Suprapubic skin (tissue), 4 donors: ENCODE measurements at places on chromosomes 1 and 21.

GRCh38 chr1:53587252-53587988, 128.2 kb downstream of the DMRTB1 start:
- peak; percentile 22 for DNase-seq
- no peak overlapping the region for H3K4me3 ChIP-seq
- H3K27me3 ChIP-seq, result no peaks in the 10 kb centered on the region

- no peak for DNase-seq
- peaks cover 28% of the 10 kb centered on the region for H3K4me1 ChIP-seq
- H3K27ac ChIP-seq, result no peak overlapping the region
Measured at GRCh38 chr1:9684801-9685200, 33.3 kb downstream of the PIK3CD start.

- H3K27ac ChIP-seq, result no peak overlapping the region
- H3K4me3 ChIP-seq, result no peak overlapping the region
- DNase-seq, result no peak
- no peaks in the 10 kb centered on the region for H3K36me3 ChIP-seq
- no peaks in the 10 kb centered on the region for H3K4me1 ChIP-seq
- H3K27me3 ChIP-seq, result no peaks in the 10 kb centered on the region
Measured at GRCh38 chr21:40080385-40080784, 213.1 kb downstream of the PCP4 start.

DNA sequence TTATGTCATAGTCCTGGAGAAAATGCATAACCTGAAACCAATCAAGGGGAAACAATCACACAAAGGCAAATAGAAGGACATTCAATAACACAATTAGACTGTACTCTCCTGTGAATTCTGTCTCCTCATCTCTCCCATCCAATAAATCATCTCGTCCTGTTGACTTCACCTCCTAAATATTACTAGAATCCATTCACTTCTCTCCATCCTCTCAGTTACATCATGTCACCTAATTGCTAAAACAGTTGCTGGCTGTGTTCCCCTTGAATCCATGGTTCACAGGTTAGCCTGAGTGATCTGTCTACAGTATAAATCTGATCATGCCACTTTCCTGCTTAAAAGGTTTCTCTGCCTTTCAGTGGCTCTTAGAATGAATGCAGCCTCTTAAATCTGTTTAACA, 220.2 kb downstream of the TGFB2 start:
- no peak overlapping the region for H3K4me3 ChIP-seq
- H3K36me3 ChIP-seq, result no peaks in the 10 kb centered on the region
- DNase-seq, result no peak
- no peak overlapping the region for H3K27ac ChIP-seq
- peaks cover 3% of the 10 kb centered on the region for H3K4me1 ChIP-seq

DNA sequence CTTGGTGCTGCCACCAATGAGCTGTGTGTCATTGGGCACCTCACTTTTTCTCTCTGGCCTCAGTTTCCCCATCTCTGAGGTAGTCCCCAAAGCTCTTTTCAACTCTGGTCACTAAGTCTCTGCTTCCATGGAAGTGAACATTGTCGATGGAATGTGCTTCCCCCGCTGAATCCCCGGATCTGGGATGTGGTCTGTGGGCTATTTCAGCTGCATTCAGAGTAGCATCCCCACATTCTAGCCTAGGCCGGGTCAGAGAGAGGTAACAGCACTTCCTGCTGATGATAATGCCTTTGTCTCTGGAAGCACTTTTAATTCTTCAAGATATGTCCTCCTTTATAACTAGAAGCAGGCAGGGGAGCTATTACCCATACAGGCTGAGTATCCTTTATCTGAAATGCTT, 29.8 kb downstream of the RASSF5 start:
- DNase-seq, result peak; percentile 16
- no peaks in the 10 kb centered on the region for H3K36me3 ChIP-seq
- no peak overlapping the region for H3K4me3 ChIP-seq
- no peaks in the 10 kb centered on the region for H3K27me3 ChIP-seq
- peaks cover 37% of the 10 kb centered on the region for H3K4me1 ChIP-seq

DNA sequence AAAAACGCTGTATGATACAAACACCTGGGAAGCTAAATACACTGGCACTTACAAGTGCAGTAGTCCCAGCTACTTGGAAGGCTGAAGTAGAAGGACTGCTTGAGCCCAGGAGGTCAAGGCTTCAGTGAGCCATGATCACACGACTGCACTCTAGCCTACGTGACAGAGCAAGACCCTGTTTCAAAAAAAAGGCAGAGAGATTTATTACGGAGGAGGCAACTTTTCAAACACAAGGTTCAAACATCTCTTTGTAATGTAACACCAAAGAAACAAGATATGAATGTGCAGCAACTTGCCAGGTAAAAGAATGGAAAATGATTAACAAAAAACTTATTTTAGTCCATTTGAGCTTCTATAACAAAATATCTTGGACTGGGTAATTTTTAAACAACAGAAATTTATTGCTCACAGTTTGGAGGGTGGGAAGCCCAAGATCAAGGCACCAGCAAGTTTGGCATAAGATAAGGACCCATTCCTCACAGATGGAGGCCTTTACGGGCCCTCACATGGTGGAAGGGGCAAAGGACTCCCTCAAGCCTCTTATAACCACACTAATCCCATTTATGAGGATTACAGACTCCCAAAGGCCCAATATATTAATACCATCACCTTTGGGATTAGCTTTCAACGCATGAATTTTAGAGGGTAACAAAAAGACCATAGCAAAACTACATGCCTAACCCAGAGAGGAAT, 73.3 kb downstream of the EVI5 start:
- H3K27me3 ChIP-seq, result no peaks in the 10 kb centered on the region
- H3K4me3 ChIP-seq, result no peak overlapping the region
- H3K27ac ChIP-seq, result no peak overlapping the region
- DNase-seq, result no peak

DNA sequence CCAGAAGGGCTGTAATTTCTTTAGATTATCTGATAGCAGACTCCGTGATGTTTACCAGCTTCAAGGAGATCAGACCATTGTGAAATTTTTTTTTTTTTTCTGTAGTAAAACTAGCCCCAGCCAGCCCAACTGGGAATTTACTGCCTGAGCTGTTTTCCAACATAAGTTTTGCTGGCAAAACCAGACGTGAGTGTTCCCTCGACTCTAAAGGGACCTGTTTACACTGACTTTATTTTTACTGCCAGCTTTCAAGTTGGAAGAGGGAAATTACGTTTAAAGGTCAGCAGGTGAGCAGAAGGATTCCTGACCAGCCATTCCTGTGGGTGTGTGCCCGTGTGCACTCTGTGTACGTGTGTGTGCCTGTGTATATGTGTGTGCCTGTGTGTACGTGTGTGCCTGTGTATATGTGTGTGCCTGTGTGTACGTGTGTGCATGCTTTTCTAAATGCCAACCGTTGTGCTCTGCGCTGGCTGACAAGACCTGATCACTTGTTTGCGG, 374 bp downstream of the MAB21L3 start:
- peak overlapping the region; percentile 78 for H3K27ac ChIP-seq
- peaks cover 28% of the 10 kb centered on the region for H3K4me1 ChIP-seq
- peak overlapping the region; percentile 30 for H3K4me3 ChIP-seq
- no peaks in the 10 kb centered on the region for H3K36me3 ChIP-seq

- H3K36me3 ChIP-seq, result no peaks in the 10 kb centered on the region
- no peak overlapping the region for H3K4me3 ChIP-seq
- DNase-seq, result no peak
Measured at GRCh38 chr1:224524679-224525078, 90.1 kb upstream of the WDR26 start.

- DNase-seq, result no peak
- no peak overlapping the region for H3K27ac ChIP-seq
- peaks cover 31% of the 10 kb centered on the region for H3K36me3 ChIP-seq
Measured at GRCh38 chr1:224251741-224252146, 68.7 kb downstream of the DEGS1 start.

GRCh38 chr1:15949453-15950245, 26.3 kb downstream of the ZBTB17 start:
- peaks cover 70% of the 10 kb centered on the region for H3K4me1 ChIP-seq
- no peaks in the 10 kb centered on the region for H3K27me3 ChIP-seq
- H3K36me3 ChIP-seq, result peaks cover 35% of the 10 kb centered on the region

GRCh38 chr1:153565529-153566374, at the start of gene S100A2:
S100A2 (minus strand) TSS chr1:153565844; CDS start chr1:153563877, 1,967 bp downstream.
- DNase-seq, result no peak
- H3K4me3 ChIP-seq, result peak within 1 kb of the TSS; percentile 36
- H3K27ac ChIP-seq, result peak within 1 kb of the TSS; percentile 99
- peaks cover 59% of the 10 kb centered on the region for H3K4me1 ChIP-seq
- no peaks in the 10 kb centered on the region for H3K36me3 ChIP-seq
- H3K27me3 ChIP-seq, result no peaks in the 10 kb centered on the region

- H3K4me1 ChIP-seq, result peaks cover 35% of the 10 kb centered on the region
- H3K27me3 ChIP-seq, result no peaks in the 10 kb centered on the region
- H3K36me3 ChIP-seq, result no peaks in the 10 kb centered on the region
- H3K27ac ChIP-seq, result no peak overlapping the region
- H3K4me3 ChIP-seq, result no peak overlapping the region
- no peak for DNase-seq
Measured at GRCh38 chr1:67795179-67795912, 37.9 kb downstream of the GNG12 start.

GRCh38 chr1:8947127-8947691, 1.5 kb downstream of the CA6 start:
- no peaks in the 10 kb centered on the region for H3K36me3 ChIP-seq
- DNase-seq, result no peak
- H3K27ac ChIP-seq, result no peak overlapping the region
- no peaks in the 10 kb centered on the region for H3K27me3 ChIP-seq
